Brain pericyte (primary cell): ENCODE measurements at places on chromosomes 1 and 21.

GRCh38 chr1:204188959-204189639 is 7.2 kb downstream of the KISS1 start:
- no peak for DNase-seq

DNA sequence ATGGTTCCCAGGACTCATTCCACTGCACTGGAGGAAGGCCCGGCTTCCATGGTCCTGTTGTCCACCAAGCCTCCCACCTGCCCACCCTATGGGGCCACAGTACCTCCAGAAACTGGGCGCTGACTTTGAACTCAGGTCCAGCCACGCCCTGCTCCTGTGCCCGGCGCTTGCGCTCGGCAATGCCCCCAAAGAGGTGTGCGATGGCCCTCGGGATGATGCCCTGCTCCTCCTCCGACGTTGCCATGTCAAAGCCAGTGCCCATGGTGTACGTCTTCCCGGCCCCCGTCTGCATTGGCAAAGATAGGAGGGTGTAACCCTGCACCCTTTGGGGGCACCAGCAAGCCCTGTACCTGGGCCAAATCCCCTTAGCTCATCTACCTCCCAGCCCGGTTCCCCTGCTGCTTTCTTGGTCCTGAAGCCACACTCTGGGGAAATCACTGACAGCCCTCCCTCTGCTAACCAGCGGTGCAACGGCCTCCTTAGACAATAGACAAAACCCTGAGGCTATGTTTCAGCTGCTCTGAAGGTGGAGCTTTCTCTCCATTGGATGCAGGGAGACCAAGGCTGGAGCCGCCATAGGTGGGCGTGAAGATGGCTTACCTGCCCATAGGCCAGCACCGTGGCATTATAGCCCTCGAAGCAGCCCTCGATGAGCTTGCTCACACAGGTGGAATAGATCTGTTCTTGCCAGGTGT is 14.7 kb downstream of the KIF21B start:
- no peak for DNase-seq

GRCh38 chr1:56965191-56965590 is 624 bp downstream of the C8B start:
- DNase-seq, result no peak

DNA sequence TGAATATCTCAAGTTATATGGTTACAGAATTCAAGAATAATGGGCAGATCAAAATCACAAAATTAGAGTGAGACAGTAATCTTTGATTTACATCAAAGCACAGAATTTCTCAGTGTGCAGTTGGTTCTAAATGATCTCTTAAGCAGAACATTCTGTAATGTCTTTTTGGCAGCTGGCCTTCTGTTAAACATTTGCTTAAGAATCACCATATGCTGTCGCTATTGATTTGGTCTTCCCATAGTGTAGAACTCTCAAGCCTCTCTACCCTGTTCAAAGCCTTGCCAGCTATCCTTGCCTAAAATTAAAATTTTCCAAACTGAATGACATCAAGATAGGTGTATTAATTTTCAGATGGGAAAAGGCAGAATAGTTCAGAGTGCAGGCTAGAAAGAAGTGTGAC is 38.9 kb upstream of the ERO1B start:
- DNase-seq, result no peak

DNA sequence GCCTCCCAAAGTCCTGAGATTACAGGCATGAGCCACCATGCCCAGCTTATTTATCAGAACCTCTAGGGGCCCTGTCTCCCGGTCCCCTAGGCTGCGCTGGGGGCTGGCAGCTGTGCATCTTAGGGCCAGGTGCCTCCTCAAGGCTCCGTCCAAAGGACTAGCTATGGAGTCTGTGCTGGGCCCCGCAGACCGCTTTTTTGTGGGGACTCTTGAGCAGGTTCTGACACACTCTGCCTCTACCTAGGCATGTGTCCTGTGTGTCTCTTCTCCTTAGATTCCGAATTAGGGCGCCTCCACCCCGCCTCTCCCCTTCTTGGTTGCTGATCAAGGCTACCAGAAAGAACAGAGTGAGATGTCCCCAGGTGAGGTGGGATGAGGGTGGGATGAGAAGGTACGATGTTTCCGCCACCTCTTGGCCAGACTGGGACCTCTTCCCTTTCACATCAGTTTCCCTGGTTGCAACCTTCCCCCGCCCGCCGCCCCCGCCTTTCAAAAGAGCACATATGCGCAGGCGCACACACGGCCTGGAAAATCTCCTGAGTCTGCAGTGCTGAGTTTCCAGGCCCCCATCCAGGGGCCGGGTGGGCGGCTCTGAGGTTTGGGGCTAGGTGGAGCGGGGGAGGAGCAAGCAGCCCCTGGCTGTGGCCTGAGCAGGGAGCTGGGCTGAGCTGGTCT is 5.0 kb upstream of the PTPN7 start:
- DNase-seq, result no peak

DNA sequence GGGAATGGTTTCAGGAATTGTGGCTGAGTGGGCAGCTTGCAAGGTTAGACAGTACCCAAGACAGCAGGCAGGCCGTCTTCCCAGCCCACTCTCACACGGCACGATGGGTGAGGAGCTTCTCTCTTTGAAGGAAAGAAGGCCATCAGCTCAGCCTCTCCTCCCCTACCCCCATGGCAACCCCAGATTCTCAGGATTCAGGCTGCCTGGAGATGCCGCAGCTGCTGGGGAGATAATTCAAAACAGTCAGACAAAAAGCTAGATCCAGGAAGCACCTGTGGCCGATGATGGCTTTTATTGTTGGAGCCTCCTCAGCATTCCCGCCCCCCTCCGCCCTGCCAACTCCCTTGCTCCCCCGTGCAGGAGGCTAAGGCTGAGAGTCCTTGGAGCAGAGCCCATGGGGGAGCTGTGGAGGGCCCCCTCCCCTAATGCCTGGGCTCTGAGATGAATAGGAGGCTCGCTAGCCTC is 220.5 kb downstream of the TRABD2B start:
- DNase-seq, result no peak

DNA sequence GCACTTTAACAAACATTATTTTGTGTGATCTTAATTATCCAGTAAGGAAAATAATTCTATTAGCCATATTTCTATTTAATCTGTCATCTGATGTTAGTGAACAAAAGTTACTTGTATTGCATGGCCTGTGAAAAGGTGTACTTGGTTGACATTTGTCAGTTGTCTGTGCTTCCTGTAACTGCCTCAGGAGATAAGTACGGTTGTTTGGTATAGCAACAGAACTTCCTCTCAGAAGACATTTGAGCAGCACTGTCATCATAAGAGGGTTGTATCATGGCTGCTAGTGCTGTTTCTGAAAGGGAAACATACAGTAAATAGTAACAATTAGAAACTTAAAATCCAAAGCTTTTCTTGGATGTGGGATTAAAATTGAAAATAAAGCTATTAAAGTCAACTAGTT is 3.4 kb downstream of the BLZF1 start:
- no peak for DNase-seq
